ENCODE measurements at places on chromosomes 5 and 9.

- no peak for DNase-seq
These were observed 31.6 kb downstream of the FNIP1 start for GRCh38 chr5:131765261-131765660.

- no peak for DNase-seq
These were observed 93.6 kb downstream of the UHRF2 start for GRCh38 chr9:6506571-6506970.

GRCh38 chr9:114954956-114955582 lies 24.7 kb upstream of the TNFSF8 start:
- peak; percentile 68 for DNase-seq

GRCh38 chr9:109108318-109108717 lies 11.4 kb downstream of the TMEM245 start:
- DNase-seq = peak; percentile 27

DNA sequence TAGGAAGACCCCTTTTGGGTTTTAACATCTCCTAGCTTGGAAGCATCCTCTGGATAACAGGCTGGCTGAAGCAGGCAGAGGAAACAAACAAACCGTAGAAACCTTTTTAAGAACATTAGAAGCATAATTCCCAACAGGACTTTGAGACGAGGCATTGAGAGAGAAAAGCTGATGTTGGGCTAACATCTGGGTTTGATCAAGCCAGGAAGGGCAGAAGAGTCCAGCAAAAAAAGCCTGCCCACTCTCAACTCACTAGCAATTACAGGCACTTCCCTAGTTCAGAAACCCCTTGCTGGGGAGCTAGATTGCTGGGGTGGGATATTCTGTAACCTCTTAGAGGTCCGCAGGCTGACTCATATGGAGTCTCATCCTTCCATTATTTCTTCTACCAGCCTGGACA lies 75.4 kb upstream of the CTNNA1 start:
- DNase-seq = no peak

DNA sequence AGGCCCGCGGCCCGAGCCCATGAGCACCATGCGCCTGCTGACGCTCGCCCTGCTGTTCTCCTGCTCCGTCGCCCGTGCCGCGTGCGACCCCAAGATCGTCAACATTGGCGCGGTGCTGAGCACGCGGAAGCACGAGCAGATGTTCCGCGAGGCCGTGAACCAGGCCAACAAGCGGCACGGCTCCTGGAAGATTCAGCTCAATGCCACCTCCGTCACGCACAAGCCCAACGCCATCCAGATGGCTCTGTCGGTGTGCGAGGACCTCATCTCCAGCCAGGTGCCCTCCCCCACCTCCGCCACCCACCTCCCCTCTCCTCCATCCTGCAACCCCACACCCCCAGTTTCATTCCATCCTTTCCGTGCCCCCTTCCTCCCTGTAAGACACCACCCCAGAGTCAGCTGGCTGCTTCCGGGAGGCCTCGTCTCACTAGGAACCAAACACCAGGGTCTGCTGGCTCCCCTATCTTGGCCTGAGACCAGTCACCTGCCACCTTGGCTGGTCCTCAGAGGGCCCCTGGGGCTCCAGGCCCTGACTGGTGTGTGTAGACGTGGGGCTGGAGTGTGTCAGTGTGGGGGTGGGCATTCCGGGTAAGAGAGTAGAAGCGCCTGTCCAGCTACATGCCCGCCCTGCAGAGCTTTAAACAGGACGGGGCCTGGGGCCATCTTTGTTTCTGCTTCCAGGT lies 655 bp downstream of the GRIN1 start:
- DNase-seq = no peak

DNA sequence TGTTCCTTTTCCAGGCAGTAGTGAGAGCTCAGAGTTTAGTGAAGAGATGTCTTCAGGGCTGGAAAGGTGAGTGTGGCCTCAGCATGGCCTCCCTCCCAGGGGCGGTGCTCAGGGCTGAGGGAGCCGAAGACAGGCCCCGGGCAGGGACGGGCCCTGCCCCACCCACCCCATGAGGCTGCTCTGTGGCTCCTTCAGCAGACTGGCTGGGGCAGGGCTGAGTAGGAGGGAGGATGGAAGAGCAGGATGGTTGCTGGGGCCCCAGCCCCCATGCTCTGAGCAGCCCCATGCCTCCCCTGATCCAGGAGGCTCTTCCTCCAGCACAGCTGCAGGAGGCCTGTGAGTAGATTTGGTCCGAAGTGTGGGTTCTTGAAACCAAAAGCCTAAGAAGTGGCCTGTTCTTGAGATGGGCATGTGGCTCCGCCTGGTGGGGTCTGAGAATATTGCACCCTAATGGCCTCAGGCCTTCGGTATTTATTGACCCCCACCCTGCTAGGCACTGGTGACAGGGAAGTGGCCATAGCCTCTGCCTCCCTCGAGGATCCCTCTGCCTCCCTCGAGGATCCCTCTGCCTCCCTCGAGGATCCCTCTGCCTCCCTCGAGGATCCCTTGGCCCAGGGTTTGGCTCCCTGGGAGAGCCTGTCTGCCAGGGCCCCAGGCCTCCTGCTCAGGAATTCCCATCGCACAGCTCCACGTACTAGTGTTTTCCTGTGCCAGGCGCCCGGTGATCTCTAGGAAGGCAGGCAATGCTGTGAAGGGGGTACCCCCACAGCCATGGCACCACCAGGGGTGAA lies 65.4 kb upstream of the GARNL3 start:
- DNase-seq = peak; percentile 94

DNA sequence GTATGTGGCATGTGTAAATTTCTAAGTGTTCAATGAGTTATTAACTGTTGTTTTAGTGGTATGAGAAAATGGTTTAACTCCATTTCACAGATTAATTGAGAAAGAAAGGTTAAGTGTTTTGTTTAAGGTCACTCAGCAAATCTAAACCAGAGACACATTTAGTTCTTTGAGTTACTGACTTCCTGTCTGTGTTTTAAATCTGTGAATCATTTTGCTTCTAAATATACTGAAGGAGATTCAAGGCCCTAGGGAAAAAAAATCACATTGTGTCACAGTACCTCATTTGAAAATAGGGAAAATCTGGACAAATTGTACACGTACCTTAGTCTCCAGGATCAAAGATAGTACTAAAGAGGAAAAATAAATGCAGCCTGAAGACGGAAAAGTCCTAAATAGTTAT lies 368.2 kb downstream of the TMEM161B start:
- no peak for DNase-seq

- DNase-seq = no peak
These were observed 1414.3 kb upstream of the CDH6 start for GRCh38 chr5:29779141-29779540.

GRCh38 chr9:14992081-14992480 lies 81.9 kb upstream of the FREM1 start:
- peak; percentile 77 for DNase-seq

GRCh38 chr5:99032234-99033013 lies 103.6 kb upstream of the CHD1 start:
- peak; percentile 65 for DNase-seq

DNA sequence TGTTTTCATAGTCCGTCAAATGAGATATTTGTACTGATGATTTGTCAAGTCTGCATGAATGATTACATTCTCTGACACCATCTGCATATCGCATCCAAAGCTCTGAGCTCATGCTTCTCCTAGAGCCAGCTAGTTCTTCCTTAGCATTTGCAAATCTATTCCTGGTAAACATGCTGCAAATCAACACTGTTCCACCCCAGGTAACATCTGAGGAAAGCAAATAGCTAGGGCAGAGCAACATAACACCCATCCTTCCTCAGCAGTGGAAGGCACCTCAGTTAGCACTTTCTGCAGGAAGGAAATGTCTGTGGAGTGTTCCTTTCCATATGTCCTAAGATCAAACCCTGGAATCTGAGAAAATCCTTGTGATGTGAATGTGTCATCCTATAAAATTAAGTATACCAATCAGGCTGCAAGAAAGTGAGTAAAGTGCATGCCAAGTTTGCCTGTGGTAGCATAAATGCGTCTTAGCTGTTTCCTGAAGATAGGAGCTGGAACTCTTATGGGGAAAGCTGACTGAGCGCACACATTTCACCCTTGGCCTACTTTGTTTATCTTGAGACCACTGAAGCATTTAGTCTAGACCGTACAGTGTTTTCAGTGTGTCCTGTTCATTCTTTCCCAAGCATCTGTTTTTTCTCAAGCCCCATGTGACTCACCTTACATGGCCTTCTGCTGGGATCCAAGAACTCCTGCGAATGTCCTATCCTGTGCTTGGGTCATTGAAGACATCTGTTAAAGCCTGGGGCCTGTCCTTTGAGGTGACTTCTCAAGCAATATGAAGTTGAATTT lies 50.9 kb upstream of the STARD4 start:
- no peak for DNase-seq
